ENCODE measurements at places on chromosomes 4 and X.

GRCh38 chr4:11348449-11349088 lies 80.1 kb downstream of the HS3ST1 start:
- DNase-seq: no peak

DNA sequence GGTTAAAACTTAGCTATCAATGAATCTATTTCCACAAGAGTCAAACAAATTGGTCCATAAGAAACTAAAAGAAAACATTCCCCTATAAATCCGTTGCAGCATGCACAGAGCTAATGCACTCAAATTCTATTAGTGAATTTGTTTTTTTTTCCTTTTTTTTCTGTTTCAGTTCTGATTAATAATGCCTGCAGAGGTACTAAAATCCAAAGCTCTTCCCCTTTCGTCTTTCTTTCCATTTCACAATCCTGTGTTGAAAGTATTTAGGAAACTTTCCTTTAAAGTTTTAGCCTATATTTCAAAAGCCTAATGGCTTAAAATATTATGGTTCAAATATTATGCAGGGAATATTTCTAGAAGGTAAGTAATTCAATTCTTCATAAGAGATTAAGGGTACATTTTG lies 45.9 kb upstream of the VEGFD start:
- no peak for DNase-seq

- no peak for DNase-seq
Measured at GRCh38 chrX:101191217-101191750, 28.3 kb upstream of the DRP2 start.

DNA sequence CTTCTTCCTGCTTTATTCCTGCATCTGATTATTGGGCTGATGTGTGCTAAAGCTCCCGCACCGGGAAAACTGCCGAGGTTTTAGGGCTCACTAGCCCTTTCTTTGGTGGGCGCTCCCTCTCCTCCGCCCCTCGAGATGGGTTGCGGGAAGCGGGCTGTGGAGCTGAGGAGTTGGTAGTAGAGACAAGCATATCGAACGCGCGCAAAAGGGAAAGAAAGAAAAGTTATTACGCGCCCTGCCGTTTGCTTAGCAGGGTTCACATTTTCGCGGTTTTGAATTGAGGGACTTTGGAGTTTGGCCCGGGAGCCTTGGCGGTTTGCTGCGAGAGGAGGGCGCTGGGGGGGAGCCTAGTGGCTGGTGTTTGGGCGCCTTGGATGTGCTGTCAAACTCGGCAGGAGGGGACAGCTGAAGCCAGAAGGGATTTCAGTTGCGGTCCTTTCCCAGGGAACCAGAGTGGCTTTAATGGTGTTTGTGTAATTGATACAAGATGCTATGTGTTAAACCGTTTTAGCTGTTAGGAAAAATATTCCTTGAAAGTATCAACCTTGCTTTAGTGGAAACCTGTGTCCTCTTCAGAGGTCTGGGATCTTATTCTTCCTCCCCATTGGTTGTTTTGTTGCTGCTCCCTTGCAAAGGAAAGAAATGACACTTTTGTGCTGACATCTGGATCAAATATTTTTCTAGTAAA lies 1.1 kb downstream of the GAB1 start:
- no peak for DNase-seq

DNA sequence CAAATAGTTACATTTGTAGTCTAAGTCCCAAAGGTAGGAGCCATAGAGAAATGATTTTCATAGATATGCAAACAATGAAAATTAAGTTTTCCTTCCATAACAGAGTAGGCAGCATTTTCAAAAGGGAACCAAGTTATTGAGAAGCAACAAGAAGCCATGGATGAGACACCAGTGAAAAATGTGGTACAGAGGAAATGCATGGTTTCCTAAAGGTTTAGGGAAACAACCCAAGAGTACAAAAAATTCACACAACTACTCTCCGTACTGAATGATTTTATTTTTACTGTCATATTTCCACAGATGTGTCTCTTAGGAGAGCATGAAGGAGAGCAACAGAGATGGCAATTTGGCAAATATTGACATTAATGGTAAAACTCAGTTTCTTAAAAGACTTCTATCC lies 1408.9 kb upstream of the PCDH7 start:
- DNase-seq: no peak

- DNase-seq: no peak
Measured at GRCh38 chr4:171594293-171594692, 218.9 kb upstream of the GALNTL6 start.

- no peak for DNase-seq
Measured at GRCh38 chrX:53316111-53316859, 34.9 kb upstream of the IQSEC2 start.

DNA sequence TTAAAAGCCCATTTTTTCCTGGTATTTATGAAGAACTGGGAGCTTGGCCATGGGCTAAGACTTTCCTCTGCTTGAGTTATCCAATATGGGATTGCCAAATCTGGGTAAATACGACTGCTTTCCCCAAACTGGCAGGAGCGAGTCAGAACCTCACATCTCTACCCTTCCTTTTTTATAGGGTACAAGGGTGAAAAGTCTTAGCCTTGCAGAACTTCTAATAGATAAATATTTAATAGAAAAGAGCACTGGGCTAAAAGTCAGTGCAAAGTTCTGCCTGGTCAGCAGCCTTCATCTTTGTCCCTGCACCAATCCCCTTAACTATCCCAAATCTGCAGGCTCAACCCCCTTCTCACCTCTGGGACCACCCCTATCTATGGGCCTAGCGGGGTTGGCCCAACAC lies 61.6 kb upstream of the ACSL1 start:
- no peak for DNase-seq

- DNase-seq: peak; percentile 69
Measured at GRCh38 chr4:25862411-25863346, at the start of gene SEL1L3. TSS of gene SEL1L3 (minus strand) at chr4:25862988. CDS start at chr4:25862836, 152 bp downstream.

DNA sequence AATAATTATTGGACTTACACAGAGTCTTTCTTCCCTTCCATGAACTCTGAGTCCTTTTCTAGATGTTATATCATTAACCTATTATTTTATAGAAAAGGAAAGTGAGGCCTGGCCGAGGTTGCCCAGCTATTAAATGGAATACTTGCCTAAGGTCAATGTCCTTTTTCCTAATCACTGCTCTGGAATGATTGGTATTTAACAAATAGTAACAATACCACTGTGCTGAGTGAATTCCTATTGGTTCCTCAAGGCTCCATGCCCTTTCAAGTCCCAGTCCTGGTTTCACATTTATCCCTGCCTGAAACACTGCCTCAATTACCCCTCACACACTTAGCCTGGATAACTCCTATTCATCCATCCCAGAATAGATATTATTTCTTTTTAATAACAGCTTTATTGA lies 6.2 kb downstream of the TCEAL9 start:
- no peak for DNase-seq

DNA sequence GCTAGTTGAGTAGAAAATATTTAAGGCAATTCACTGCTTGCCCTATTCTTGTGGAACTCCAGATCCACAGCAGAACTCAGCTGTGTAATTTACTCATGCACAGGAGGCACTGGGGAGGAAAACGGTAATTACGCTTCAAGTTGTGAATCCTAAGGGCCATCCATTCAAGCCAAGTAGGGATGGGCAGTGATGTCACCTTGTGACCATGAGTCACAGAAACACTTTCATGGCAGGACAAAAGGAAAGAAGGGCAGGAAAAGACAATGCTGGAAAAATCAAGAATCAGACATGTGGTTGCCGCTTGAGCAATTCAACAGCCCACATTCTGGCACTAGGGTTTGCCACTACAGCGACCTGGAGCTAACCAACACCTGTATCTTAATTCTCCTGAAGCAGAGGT lies 1.4 kb downstream of the PAQR3 start:
- DNase-seq: no peak

GRCh38 chr4:2786152-2786671 lies 6.7 kb upstream of the SH3BP2 start:
- peak; percentile 75 for DNase-seq

DNA sequence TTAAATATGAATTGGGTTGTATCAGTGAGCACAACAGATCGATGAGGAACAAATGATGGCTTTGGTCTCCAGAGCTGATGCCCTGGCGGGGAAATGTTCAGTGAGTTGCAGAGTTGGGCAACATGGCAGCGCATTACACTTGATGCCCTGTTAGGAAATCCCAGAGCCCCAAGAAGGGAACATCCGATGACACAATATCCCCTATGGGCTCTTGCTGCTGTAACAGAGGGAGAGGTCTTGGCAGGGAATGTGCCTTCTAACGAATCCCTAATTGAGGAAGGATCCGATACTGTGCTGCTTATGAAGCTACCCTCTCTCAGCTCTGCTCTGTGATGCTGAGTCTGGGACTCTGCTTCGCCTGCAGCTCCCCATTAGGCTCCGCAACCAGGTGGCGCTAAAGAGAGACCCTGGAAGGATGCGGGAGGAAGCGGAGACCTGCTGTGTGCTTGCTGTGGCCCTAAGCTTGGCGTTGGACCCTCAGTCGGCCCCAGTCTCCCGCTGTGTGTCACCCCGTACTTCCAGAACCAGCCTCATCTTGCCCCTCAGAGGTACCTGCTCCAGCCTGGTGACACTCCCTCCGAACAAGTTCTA lies 38.9 kb downstream of the PDHA1 start:
- DNase-seq: peak; percentile 65
